ENCODE measurements at places on chromosomes 6 and 20. TPM values are rescaled to one million over a fixed set of nuclear protein-coding genes. Genes with fewer than 3 reads are reported as not detected.
A peak's percentile ranks its signal among the peaks of the same experiment; 100 is the strongest.

GRCh38 chr6:28764014-28764723 is 159.6 kb downstream of the TRIM27 start:
- H3K4me1 ChIP-seq = peaks cover 2% of the 10 kb centered on the region
- peak overlapping the region; percentile 48 for H3K4me3 ChIP-seq
- no peaks in the 10 kb centered on the region for H3K27me3 ChIP-seq
- DNase-seq = peak; percentile 33
- no peaks in the 10 kb centered on the region for H3K36me3 ChIP-seq

DNA sequence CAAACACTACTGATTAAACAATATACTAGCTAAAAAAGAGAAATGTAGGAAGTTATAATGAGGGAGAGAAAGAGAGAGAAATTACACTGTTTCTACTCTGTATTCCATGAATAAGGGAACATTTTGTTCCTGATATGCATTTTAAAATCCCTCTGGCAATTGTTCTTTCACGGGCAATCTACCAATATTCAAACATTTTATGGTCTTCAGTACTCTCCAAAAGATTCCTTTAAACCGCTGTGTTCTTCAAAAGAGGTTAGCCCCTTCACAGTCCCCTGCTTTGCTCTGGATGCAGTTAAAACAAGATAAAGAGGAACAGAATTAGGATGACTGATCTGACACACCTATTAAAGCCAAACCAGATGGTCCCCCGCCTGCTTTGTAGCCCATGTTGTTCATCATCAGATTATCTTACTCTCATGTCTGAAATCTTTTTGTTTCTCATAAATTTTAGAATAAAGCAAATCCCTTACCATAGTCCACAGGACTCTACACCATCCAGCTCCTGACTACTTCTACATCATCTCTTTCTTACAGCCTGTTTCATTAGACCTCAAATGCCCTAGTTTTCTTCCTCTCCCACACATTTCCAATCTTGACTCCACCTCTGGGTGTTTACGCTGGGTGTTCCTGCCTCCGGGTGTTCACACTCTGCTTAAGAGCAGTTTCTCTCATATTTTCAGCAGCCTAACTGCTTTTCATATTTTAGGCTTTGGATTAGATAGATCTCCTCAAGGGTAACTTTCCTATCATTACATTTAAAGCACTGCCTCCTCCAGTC is 399.7 kb downstream of the COL12A1 start:
- no peaks in the 10 kb centered on the region for H3K4me1 ChIP-seq
- no peak overlapping the region for H3K4me3 ChIP-seq
- H3K27ac ChIP-seq = no peak overlapping the region
- DNase-seq = no peak
- H3K36me3 ChIP-seq = no peaks in the 10 kb centered on the region
- H3K27me3 ChIP-seq = no peaks in the 10 kb centered on the region

DNA sequence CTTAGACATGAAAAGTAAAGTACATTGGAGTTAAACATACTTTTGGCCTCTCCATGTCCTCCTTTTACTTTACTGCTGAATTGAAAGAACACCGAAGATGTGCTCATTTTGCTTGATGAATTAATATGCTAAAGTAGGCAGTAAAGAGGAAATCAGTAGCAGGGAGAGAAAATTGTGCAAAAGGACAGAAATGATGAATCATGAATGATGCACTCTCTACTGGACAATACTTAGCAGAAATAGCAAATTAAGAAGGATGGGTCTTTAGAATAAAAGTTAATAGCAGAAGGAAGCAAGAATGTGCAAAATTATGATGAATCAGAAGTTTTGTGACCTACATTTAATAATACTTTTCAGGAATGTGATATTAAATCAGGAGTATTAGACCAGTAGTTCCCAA is 8.4 kb upstream of the SPINT3 start:
- DNase-seq = no peak
- no peaks in the 10 kb centered on the region for H3K27me3 ChIP-seq
- H3K36me3 ChIP-seq = no peaks in the 10 kb centered on the region
- no peak overlapping the region for H3K27ac ChIP-seq

Gene MCHR2
- total RNA-seq = not detected

GRCh38 chr6:130282234-130282995 is 59.7 kb upstream of the SAMD3 start:
- H3K4me1 ChIP-seq = no peaks in the 10 kb centered on the region
- peak; percentile 15 for DNase-seq
- no peaks in the 10 kb centered on the region for H3K27me3 ChIP-seq
- no peak overlapping the region for H3K27ac ChIP-seq
- no peaks in the 10 kb centered on the region for H3K36me3 ChIP-seq
- H3K4me3 ChIP-seq = no peak overlapping the region

DNA sequence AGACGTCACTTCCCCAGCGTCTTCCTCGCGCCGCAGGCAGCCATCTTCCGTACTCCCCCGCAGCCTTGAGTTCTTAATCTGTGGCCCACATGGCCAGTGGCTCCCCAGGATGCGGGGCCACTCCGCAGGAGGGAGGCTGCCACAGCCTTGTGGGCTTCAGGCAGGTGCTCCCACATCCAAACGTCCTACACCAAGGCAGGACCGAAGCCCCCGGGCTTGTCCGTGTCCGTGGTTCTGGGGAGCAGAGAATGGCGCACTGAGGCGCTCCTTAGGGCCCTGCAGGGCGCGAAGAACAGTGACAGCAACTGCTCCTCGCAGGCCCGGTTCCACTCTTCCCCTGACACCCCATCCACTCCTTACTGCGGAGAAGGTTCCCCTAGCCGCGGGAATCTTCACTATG is 755.8 kb downstream of the PRIM2 start:
- no peak overlapping the region for H3K4me3 ChIP-seq
- DNase-seq = no peak
- no peaks in the 10 kb centered on the region for H3K4me1 ChIP-seq
- H3K27me3 ChIP-seq = no peaks in the 10 kb centered on the region
- no peak overlapping the region for H3K27ac ChIP-seq
- H3K36me3 ChIP-seq = no peaks in the 10 kb centered on the region

DNA sequence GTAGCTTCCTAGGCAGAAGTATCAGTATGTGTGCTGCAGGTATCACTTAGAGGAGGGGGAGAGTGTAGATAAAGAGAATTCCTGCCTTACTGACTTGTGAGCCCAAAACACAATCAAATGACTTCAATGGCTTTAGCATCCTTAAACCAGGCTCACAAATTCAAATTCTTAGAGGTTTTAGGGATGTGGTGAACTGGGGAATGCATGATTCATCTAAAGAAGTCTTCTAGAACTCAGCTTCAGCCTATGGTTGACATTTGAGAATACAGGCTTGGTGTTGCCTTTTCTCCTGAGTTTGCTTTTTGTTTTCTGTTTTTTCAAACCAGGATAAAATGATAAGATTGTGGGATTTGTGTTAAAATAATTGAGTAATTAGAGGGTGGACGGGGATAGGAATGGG is 14.4 kb downstream of the SNRPC start:
- no peaks in the 10 kb centered on the region for H3K4me1 ChIP-seq
- no peak for DNase-seq
- no peak overlapping the region for H3K4me3 ChIP-seq
- H3K27me3 ChIP-seq = no peaks in the 10 kb centered on the region
- H3K36me3 ChIP-seq = peaks cover 88% of the 10 kb centered on the region
- H3K27ac ChIP-seq = no peak overlapping the region

Gene SAMD5
- total RNA-seq = 0.55 TPM

DNA sequence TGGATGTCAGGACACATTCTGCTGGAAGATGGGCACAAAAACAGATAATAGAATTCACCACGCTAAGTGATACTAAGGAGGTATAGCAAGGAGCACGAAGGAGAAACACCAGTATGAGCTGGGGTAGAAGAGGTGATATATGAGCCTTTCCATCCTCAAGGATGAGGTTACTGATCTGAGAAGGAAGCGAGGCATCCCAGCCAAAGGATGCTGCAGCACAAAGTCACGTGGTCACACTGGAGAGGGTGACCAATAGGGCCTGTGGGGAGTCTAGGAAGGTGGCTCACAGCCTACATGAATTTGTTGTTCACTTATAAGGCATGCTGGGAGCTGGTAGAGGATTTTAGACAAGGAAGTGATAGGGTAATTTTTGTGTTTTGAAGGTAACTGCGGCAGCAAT is 1.4 kb downstream of the GINS1 start:
- DNase-seq = no peak
- 0 out of 3 replicates have a peak overlapping the region, but pooled peaks have one; percentile 88 for H3K27ac ChIP-seq
- H3K27me3 ChIP-seq = no peaks in the 10 kb centered on the region
- H3K4me3 ChIP-seq = peak overlapping the region; percentile 61
- H3K4me1 ChIP-seq = peaks cover 8% of the 10 kb centered on the region

GRCh38 chr6:67722861-67723261 is 912.2 kb upstream of the ADGRB3 start:
- no peaks in the 10 kb centered on the region for H3K36me3 ChIP-seq
- H3K4me3 ChIP-seq = no peak overlapping the region
- no peaks in the 10 kb centered on the region for H3K4me1 ChIP-seq

GRCh38 chr6:131755597-131755996 is 44.8 kb upstream of the CTAGE9 start:
- H3K27ac ChIP-seq = no peak overlapping the region
- H3K36me3 ChIP-seq = no peaks in the 10 kb centered on the region
- H3K27me3 ChIP-seq = peaks cover 5% of the 10 kb centered on the region
- H3K4me1 ChIP-seq = no peaks in the 10 kb centered on the region
- DNase-seq = no peak

- H3K27me3 ChIP-seq = no peaks in the 10 kb centered on the region
- no peak overlapping the region for H3K4me3 ChIP-seq
- peaks cover 17% of the 10 kb centered on the region for H3K4me1 ChIP-seq
- H3K36me3 ChIP-seq = peaks cover 90% of the 10 kb centered on the region
Observed at GRCh38 chr6:158633127-158633526, 11.4 kb downstream of the DYNLT1 start.

Gene CDS2
- total RNA-seq = 20.3 TPM

Gene NRN1
- total RNA-seq = not detected

Gene EPB41L2
- 32.6 TPM for total RNA-seq

Gene CTCFL
- total RNA-seq = 122 TPM

- no peaks in the 10 kb centered on the region for H3K27me3 ChIP-seq
- H3K27ac ChIP-seq = no peak overlapping the region
- DNase-seq = no peak
- peaks cover 35% of the 10 kb centered on the region for H3K36me3 ChIP-seq
- no peaks in the 10 kb centered on the region for H3K4me1 ChIP-seq
- H3K4me3 ChIP-seq = no peak overlapping the region
Observed at GRCh38 chr6:4114123-4114522, 21.3 kb downstream of the ECI2 start.
